ENCODE measurements at places on chromosomes 13 and 19.

DNA sequence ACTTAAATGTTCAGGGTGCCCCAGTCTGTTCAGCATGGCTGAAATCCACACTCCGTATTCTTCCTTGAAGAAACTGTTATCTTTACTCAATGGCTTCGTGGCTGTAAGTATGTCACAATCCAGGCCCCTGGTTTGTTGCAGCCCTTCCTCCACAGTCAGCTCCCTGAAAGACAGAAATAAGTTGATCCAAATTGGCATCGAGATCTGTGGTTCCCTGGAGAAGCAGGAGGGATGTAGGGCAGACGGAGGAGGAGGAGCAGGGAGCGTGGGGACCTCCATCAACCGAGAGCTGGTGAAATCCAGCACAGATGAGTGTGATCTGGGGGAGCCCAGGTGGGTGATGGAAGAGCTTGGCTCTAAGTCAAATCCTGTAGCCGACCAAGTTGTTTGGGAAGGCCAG, 304 bp downstream of the TSPAN16 start:
- peak; percentile 69 for DNase-seq

DNA sequence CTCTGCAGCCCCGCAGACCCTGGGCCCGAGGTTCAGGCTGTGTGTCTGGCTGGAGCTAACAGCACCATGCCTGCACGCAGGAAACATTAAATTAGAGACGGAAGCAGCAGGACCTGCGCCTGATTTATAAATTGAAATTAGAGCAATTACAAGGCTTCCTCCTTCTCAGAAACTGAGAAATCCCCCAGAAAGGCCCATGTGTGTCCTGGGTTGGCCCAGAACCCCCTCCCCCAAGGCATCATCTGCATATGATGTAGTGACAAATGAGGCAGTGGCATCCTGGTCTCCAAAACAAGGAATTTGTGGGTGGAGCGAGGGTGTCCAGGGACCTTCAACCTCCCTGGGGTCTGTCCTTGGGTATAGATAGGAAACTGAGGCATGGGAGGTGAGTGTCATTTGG, 27.2 kb upstream of the SEMA6B start:
- DNase-seq: no peak

- no peak for DNase-seq
Measured at GRCh38 chr19:29248332-29248844, 35.4 kb upstream of the UQCRFS1 start.

GRCh38 chr13:38462605-38463004, 113.0 kb downstream of the UFM1 start:
- DNase-seq: no peak

DNA sequence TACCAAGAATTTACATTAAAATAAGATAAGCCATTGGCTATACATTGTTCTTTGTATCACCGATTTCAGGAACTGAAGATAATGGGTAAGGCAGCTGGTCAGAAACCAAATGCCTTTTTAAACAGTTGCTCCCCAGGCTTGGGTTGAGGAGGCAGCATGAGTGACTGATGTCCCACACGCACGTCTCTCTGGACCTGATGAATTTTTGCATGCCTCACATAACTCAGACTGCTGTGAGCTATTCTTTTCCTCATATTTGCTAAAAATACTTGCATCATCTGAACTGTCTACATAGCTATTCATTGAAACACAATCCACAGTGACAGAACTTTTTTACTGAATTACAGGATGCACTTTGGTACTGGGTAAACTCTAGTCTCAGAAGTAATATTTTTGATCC, 123.6 kb upstream of the MAB21L1 start:
- DNase-seq: no peak

GRCh38 chr19:5952193-5953029, 25.5 kb downstream of the RANBP3 start:
- no peak for DNase-seq

DNA sequence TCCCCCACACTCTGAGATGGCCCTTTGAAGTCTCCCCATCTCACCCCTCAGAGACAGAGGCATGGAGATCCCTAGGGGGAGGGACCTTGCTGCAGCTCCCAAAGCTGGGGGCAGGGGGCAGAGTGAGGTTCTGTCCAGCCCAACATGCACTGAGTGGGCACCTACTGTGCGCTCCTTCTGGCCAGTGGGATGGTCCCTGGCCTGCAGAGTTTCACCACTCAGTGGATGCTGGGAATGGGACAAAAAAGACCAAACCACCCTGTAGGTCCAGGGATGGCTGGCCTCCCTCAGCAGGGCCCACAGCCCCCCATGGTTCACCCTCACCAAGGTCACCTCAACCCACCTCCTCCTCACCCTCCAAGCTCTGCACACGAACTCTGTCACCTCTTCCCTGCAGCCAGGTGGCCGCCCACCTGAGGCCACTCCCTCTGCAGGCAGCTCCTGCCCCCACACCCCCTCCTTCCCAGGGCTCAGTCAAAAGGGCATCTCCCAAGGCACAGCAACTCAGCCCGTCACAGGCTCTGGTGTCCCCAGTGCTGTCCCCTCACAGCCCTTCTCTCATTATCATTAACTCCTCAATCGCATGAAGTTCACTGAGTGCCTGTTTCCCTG, 16.1 kb downstream of the CEACAM21 start:
- no peak for DNase-seq

DNA sequence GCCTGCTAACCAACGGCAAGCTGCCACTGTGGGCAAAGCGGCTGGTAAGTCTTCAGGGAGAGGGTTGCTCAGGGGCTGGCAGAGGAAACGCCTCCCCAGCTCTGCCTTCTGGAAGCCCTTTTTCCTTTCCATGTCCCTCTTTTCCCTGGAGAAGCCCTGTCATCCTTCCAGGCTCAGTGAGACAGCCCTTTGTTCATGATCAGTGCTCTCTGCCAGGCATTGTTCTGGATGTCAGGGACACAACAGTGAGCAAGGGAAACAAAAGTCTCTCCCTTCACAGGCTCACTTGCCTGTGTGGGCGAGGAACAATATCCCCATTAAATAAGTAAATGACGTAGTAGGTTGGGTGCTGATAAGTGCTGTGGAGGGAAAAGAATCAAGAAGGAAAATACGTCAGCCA, 13.9 kb upstream of the OVOL3 start:
- no peak for DNase-seq

- no peak for DNase-seq
Measured at GRCh38 chr13:20494656-20495055, 31.0 kb downstream of the CRYL1 start.

- no peak for DNase-seq
Measured at GRCh38 chr19:23799321-23799720, 40.6 kb upstream of the ZNF681 start.

DNA sequence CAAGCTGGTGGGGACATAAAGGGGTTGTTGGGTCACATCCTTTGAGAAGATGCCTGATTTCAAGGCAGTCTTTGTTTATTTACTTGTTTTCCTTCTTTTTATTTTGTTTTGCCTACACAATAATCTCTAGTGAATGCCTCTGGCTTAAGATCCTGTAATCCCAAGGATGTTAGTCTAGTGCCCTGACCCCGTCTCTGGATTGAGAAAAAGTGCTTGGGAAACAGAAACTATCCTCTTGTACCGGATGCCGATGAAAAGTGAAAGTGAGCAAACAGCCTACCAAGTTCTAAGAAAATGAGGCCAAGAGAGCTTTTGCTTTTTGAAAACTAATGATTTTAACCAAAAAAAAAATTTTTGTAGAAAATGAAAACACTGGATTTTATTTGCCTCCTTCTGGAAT, 42.1 kb upstream of the C1QTNF9 start:
- peak; percentile 61 for DNase-seq

GRCh38 chr19:9842834-9843625, 7.9 kb downstream of the PIN1 start:
- no peak for DNase-seq

DNA sequence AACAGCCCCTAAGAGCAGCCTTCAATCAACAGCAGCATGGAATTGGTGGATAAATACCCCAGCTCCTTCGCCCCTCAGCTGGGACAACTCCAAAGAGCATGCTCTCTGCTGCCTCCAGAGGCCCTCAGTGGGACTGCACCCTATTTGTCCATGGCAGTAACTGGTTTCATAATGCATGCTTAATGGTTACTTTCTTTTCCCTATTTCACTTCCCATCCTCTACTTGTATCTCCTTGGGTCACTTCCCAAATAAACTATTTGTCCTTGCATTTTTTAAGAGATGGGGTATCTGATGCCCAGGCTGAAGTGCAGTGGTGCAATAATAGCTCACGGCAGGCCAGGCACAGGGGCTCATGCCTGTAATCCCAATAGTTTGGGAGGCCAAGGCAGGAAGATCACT, 13.5 kb upstream of the TPM4 start:
- DNase-seq: peak; percentile 78

Data from OCI-M1 (cell line).